ENCODE measurements at places on chromosomes 1 and 21.

DNA sequence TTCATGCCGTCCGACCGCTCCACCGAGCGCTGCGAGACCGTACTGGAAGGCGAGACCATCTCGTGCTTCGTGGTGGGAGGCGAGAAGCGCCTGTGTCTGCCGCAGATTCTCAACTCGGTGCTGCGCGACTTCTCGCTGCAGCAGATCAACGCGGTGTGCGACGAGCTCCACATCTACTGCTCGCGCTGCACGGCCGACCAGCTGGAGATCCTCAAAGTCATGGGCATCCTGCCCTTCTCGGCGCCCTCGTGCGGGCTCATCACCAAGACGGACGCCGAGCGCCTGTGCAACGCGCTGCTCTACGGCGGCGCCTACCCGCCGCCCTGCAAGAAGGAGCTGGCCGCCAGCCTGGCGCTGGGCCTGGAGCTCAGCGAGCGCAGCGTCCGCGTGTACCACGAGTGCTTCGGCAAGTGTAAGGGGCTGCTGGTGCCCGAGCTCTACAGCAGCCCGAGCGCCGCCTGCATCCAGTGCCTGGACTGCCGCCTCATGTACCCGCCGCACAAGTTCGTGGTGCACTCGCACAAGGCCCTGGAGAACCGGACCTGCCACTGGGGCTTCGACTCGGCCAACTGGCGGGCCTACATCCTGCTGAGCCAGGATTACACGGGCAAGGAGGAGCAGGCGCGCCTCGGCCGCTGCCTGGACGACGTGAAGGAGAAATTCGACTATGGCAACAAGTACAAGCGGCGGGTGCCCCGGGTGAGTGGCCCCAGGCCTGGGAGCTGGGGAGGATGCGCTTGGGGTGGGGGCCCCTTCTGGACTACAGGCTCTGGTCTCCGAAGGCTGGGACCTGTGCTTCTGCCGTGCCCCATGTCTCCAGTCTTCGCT, 1.1 kb downstream of the SKI start:
- peak; percentile 32 for DNase-seq

DNA sequence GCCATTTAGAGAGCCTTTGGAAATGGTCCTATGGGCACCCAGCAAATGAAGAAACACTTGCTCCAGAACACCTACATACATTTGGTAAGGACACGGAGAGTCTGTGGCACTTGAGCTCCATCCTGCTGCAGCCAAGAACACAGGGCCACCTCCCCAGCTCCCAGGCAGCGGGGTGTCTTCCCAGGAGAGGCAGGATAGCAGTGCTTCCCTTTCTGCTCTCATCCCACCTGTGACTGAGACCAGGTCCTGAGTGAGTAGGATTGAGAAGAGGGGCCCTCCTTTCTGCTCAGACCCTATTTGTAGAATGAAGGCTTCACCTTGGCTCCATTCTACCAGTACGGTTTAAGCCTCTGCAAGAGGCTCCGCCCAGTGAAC, 4.1 kb downstream of the C1orf174 start:
- DNase-seq = no peak

DNA sequence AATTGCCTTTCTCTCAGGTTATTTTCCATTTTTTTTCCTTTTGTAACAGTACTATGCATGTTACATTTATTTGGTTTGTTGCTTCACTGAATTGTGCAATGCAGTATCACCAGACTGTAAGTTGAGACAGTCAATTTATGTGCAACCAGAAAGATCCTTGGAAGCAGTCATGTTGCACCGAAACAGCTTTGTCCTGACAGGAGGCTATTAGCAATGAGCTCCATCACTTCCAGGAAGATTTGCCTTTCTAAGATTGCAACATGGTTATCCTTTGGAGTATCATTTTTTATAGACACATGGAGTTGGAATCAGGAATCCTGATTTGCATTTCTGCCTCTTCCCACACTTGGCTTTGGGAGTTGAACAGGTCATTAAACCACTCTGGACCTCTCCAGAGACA, 84.5 kb upstream of the ST6GALNAC5 start:
- DNase-seq = no peak

DNA sequence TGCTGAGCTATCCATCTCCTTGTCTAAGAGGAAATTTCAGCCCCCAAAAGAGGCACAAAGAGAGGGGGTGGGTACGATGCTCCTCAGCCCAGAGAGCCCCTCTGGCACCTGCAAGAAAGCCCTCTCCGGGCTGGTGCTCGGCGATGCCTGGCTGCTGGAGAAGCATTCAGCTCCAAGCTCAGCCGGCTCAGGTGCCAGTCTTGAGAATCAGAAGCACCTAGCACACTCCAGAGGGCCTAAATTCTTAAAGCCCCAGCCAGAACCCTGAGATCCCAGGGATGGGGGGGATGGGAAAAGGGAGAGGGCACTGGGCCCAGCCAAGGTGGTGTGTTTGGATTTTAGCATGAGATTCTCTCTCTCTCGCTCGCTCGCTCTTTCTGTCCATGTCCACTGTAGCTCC, 2.9 kb downstream of the GRIK3 start:
- DNase-seq = no peak

DNA sequence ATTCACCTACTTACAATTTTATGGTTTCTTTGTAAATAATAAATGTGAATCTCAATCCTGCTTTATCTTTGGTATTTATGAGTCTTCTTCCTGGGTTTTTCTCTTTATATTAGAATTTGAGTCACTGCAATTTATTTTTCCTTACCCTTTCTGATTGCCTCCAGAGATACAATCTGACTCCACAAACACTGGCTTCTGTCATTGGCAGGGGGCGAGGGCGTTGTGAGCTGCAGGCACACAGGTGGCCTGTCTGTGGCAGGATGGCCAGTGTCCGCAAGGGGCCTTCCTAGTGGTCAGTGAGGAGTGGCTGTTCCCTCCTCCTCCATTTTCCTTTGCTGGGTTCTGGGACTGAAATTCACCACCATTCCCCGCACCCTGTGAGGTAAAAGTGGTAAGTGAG, 2.0 kb upstream of the MTARC1 start:
- no peak for DNase-seq

DNA sequence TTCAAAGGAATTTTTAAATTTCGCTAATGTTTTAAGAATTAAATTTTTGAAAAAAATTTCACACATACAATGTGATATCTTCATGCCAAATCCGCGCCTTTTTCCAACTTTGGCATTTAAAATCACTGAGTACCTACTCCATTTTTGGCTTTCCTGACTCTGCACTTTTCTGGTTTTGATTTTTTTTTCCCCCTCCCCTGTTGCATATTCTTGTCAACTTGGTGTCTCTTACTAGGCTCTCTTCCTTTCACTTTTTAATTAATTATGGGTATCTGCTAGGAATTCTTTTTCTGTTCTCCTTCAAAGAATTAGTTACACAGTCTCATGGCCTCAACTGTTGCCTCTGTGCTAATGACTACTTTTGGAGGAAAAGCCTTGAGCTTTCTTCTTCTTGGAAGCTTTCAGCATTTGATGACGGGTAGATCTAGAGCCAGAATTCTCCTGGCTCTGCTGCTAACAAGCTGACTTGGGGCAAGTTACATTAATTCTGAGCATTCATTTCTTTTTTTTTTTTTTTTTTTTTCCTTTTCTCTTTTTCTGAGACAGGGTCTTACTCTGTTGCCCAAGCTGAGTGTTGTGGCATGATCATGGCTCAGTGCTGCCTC, 1.8 kb downstream of the AGL start:
- DNase-seq = no peak

GRCh38 chr1:119279456-119280381, 88.9 kb upstream of the HAO2 start:
- DNase-seq = no peak

- DNase-seq = no peak
These were observed 28.1 kb upstream of the SGIP1 start for GRCh38 chr1:66505671-66506392.

- peak; percentile 17 for DNase-seq
These were observed 9.5 kb downstream of the RNU1-2 start for GRCh38 chr1:16905110-16905867.

DNA sequence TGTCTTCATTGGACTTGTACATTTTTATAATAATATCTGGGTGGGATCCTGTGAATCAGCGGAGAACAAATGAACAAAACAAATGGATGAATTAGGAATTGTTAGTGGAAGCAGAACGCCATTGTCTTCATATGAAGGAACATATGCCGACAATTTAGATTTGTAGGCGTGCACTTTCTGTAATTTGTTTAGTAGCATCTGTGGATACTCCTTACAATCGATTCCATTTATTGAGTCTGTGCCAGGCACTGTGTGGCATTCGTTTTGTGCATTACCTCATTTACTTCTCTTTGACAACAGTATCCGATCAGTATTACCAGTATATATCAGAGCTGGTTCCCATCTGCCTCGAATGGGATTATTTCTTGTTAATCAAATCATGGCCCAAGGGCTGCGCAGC, 61.9 kb downstream of the PRDM2 start:
- no peak for DNase-seq

GRCh38 chr1:194225821-194226220, 1039.4 kb upstream of the B3GALT2 start:
- no peak for DNase-seq

DNA sequence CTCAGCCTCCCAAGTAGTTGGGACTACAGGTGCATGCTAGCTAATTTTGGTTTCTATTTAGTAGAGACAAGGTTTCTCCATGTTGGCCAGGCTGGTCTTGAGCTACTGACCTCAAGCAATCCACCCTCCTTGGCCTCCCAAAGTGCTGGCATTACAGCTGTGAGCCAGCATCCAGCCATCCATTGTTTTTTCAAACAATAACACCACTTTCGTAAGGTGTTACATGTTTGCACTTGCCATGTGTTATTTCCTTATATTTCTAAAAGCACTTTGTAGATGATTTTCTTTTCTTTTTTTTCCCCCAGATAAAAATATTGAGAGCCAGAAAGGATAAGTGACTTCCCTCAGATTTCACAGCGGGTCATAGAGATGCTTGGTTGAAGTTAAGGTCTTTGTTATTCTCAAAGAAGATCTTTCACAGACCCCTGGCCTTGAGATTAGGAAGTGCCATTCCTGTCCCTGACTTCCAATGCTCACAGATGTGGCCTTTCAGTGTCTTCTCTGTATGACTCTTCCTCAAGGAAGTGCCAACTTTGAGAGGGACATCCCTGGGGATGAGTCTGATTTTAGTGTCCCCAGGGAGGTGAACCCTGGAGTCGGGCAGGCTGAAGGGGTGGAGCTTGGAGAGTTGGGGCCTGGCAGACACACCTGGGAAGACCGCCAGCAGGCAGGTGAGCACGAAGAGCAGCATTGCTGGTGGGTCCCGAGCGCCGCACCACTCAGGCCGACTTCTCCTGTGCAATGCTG, 6.3 kb downstream of the PIGR start:
- DNase-seq = no peak

GRCh38 chr1:1120096-1120495, 4.2 kb upstream of the C1orf159 start:
- DNase-seq = no peak

- DNase-seq = no peak
These were observed 6.0 kb upstream of the TRAPPC10 start for GRCh38 chr21:44006017-44006619.

DNA sequence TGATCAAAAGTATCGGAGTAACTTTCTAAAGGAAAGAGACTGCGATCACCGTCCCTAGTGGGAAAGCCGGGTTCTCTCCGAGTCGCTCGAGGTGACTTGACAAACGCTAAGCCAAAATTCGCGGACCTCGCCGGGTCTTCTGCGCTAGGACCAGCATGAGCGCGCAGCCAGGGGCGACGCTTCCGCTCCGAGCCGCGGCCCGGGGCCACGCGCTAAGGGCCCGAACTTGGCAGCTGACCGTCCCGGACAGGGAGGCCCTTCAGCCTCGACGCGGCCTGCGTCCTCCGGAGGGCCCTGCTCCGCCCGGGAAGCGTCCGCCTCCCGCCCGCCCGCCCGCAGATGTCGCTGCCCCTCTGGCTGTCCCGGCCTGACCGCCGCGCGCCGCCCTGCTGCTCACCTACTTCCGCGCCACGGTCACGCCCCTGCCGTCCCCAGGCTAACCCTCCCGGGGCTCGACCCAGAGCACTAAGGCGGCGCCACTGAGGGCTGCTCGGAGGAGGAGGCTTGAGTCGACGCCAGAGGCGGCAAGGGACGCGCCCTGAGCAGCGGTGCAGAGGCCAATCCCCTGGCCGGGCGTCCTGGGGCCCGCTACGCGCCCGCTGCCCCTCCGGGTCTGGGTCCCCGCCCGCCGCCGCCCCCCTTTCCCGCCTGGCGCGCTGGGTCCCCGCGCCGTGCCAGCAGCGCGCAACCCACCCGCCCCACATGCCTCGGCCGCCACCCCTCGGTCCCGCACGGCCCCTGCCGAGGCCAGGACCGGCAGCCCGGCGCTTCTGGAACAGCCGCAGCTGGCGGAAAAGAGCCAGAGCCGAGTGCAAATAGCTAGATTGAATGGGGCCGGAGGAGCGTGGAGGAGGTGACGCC, 896 bp upstream of the DUSP10 start:
- peak; percentile 56 for DNase-seq

GRCh38 chr1:223203694-223204093, 60.6 kb upstream of the TLR5 start:
- no peak for DNase-seq

- no peak for DNase-seq
These were observed 83.4 kb downstream of the SLC16A1 start for GRCh38 chr1:112872551-112872962.

- no peak for DNase-seq
These were observed 19.5 kb downstream of the FTCD start for GRCh38 chr21:46135782-46136395.

- DNase-seq = no peak
These were observed 134.7 kb downstream of the GRIK1 start for GRCh38 chr21:29805105-29805504.

DNA sequence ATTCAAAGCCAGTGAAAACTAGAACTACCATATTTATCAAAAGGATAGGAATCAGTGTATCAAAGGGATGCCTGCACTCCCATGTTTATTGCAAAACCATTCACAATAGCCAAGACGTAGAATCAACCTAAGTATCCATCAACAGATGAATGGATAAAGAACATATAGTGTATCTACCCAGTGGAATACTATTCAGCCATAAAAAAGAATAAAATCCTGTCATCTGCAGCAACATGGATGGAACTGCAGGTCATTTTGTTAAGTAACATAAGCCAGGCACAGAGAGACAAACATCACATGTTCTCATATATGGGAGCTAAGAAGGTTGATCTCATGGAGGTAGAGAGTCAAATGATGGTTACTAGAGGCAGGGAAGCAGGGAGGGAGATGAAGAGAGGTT, 110.0 kb downstream of the PAX7 start:
- DNase-seq = no peak

GRCh38 chr1:114002492-114003239, 23.4 kb downstream of the OLFML3 start:
- no peak for DNase-seq

GRCh38 chr1:34549199-34549598, 205.6 kb upstream of the GJB5 start:
- DNase-seq = no peak

DNA sequence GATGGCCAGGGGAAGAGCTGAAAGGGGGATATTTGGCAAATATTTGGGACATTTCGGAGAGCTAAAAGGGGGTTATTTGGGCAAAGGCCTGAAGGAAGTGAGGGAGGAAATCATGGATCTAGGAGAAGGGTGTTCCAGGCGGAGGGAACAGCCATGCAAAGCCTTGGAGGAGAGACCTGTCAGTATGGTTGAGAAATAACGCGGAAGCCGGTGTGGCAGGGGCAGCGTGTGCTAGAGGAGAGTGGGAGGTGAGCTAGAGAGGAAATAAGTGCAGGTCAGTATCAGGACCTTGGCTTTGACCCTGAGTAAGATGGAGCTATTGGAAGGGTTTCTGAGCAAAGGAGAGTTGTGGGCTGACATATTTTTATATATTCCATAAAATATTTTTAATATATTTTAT, 3.0 kb downstream of the CTRC start:
- no peak for DNase-seq
